ENCODE measurements at places on chromosomes 7 and 10. TPM values are rescaled to one million over a fixed set of nuclear protein-coding genes. Genes with fewer than 3 reads are reported as not detected.

UBTD1 gene
- total RNA-seq = 2.4 TPM

INMT gene
- total RNA-seq = 3.5 TPM

PLA2G12B gene
- total RNA-seq = 29.5 TPM

NKX6-2 gene
- not detected for total RNA-seq

BICC1 gene
- 2.5 TPM for total RNA-seq

ANXA7 gene
- 97.5 TPM for total RNA-seq

TAS2R4 gene
- 1.2 TPM for total RNA-seq
